NCI-H1092 (cell line): ENCODE measurements at places on chromosomes 1 and 21.
A peak's percentile ranks its signal among the peaks of the same experiment; 100 is the strongest.

DNA sequence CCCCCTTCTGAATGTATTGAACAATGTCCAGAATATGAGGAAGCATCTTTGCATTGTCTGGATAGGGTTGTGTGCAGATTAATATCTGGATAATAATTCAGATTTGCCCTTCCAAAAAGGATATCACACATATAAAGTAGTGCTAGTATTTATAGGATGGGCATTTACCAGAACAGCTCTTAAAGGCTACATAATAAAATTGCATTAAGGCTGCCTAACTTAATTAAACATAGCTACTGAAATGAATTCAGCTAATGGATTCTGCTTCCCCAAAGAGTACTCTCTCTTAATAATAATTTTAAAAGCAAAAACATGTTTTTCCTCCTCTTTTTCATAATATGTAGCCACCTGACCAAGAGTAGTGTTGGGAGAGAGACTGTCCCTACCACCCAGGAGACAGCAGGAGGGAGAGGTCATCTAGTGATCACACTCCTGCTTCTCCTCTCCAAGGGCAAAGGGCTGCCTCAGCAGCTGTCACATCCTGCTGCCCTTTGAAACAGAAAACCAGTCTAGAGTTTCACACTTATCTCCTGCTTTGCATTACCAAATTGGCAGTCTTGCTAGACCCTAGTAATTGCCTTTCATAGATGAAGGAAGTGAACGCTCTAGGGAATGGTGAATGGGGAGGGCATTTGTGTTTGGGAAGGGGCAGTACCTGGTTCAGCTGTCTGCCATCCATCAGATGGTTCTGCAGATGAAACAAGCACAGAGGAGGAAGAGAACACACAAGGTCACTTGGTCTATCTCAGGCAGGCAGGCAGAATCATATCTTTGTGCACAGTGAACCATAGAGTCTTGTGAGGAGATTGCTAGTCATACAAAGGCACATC lies 29.3 kb upstream of the DDAH1 start:
- DNase-seq: no peak

GRCh38 chr1:243411472-243411871 lies 155.6 kb downstream of the SDCCAG8 start:
- DNase-seq: peak; percentile 29

DNA sequence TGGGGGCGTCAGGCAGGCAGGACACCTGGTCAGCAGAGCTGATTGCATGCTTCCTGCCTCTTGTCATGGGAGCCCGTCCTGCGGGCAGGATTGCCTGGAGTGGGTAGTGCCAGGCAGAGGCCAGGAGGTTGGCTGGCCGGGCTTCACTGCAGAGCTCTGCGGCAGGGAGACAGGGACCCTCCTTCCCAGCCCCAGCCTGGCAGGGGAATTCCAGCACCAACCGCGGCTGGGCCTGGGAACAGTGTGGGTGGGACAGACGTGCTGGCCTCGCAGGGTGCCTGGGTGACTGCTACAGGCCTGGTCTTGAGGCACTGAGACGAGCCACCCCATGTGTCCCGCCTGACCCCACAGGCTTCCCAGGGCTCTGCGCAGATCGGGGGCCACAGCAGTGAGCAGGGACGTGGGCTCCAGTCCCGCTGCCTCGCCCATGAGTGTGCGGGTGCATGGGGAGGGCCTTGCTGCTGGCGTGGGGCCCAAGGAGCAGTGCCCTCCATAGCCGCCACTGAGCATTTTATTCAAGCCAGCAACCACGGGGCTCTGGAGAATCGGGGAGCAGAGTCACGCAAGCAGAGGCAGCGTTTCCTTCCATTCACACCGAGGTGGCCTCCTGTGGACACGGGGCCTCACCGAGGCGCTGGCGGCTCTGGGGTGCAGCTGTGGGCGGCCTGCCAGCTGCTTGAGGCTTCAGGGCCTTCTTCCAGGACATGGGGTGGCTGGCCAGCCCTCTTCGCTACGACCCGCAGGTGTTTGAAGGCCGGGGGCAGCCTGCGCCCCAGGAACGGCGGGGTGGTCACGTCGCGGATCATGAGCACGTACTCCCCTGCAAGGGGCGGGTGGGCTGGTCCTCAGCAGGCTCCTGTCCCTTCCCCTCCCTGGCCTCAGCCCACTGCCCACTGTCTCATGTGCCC lies 70.3 kb downstream of the MORN1 start:
- no peak for DNase-seq

- peak; percentile 13 for DNase-seq
Measured at GRCh38 chr1:207404849-207405525, 49.1 kb upstream of the CR2 start.

DNA sequence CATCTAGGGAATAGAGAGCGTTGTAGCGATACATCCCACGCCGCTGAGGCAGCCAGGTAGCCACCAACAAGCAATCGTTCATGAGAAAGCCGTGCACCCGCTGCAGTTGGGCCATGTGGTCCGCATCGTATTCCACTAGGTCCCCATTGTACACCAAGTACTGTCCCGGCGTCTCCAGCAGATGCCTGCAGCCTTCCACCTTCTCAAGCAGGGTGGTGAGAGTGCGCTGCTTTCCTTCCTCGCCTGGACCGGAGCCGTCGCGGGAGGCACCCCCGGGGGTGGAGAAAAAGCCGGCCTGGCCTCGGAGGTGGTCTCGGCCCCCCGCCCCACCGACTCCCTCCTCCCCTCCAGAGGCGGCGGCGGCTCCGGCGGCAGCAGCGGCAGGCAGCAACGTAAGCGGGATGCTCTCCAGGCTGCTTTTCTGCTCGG lies 595 bp downstream of the EXOC8 start:
- no peak for DNase-seq

DNA sequence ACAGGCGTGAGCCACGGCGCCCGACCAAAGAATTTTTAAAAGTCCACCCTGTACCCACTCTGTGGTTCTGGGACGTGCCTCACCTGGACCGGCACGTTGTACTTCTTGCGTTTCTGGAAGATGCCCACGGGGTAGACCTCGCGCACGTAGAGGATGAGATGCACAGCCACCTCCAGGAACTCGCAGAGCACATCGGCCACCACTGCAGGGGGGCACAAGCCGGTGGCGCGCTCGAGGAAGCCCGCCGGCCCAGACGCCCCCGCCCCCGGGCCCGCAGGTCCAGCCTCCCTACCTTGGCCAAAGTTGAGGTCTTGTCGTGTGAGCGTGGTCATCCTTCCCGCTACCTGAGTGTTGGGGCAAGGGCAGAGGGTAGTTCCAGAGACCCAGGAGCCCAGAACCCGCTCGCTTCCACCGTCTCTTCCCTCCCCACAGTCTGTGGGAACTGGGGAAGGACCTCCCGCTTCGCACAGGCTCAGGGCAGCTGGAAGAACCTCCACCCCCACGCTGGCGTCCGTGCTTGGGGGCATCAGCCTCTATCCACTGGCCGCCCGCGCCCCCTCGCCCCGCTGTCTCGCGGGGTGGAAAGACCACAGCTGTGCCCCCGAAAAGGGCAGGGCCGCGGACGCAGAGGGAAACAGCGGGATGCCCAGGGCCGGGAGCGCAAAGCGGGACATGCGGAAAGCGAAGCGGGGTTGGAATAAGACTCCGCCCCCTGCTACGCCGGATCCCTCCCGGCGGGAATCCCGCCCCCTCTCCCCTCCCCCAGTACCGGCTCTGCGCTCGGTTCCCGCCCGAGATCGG lies 478 bp downstream of the MAD2L2 start:
- no peak for DNase-seq

DNA sequence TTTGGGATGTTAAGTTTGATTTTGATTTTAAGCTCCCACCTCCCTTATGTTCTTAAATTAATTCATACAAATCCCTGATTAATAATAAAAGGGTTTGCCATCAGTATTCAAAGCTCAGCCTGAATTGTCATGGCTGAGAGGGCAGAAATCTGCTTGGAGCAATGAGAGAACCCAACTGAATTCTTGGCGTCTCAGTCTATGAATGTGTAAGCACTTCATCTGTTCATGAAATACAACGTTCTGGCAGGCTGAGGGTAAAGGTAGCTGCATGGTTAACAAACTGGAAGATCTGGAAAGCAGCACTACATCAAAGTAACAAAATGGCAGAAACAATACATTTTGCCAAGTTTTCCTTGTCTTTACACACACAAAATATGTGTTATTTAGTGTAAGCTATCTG lies 95.3 kb downstream of the ACBD6 start:
- DNase-seq: no peak

DNA sequence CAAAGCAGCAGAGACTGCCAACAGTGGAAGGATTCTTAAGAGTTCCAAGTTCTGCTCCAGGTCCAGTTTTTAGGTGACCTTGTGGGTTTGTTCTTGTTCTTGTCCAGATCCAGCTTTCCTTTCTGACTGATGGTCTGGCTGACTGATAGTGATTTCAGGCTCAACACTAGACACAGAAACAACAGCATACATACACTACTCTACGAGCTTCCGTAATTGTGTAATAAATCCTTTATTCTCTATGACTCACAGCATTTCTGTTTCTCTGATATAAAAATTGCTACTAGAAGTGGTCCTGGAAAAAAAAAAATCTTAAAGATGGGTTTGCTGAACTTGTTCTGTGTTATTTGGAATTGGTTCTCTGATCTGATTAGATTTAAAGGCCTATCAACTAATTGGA lies 62.2 kb upstream of the PTCH2 start:
- DNase-seq: no peak

DNA sequence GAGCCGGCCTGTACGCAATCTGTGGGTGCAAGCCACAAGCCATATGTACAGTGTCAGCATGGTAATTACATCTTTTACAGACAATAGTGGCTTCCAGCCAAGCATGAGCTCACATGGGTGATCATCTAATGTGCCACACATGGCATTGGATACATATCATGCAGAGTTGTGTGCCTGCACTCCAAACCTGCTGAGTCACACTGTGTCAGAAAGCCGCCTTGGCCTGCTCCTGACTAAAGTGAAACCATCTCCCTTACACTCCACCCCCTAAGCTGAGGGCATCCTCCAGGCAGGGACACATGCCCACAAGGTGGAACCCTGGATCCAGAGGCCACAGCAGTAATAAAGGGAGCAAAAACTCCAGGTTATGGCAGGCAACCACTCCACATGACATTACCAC lies 72.5 kb downstream of the KCNT2 start:
- no peak for DNase-seq

- no peak for DNase-seq
Measured at GRCh38 chr1:160911441-160911840, 26.5 kb upstream of the ITLN1 start.

DNA sequence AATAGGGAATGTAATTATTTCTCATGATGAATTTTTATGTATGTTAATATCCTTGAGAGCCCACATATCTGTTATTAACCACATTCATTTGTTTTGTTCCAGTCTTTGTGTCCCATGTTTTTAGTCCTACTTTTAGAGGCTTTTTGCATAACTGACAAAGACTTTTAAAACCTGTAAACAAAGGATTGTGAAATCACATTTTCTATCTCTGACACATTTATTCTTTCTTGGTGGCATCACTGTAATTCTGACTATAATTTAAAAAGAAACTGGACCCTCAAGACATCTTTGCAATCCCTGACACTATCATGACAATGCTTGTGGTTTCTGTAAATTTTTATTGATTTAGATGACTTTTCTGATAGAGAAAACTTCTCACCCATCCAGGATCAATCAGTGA lies 313.1 kb downstream of the SIPA1L2 start:
- DNase-seq: no peak

GRCh38 chr1:31782421-31783410 lies 18.6 kb upstream of the ADGRB2 start:
- no peak for DNase-seq

DNA sequence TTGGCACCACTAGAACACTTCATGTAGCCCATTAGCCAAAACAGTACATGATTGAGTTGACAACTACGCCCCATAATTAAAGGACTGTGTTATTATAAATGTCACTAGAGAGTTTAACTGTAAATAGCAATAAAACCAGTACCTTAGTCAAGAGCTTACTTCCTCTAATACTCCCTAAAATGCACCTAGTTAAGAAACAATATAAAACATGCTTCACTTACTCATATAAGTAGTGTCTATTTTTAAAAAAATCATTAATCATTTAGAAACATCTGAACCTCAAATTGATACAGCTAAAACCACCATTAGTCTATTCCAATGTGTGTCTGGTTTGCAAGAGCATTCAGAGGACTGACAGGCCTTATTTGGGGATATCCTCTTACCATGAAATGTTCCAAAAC lies 25.3 kb downstream of the PTP4A2 start:
- DNase-seq: no peak

DNA sequence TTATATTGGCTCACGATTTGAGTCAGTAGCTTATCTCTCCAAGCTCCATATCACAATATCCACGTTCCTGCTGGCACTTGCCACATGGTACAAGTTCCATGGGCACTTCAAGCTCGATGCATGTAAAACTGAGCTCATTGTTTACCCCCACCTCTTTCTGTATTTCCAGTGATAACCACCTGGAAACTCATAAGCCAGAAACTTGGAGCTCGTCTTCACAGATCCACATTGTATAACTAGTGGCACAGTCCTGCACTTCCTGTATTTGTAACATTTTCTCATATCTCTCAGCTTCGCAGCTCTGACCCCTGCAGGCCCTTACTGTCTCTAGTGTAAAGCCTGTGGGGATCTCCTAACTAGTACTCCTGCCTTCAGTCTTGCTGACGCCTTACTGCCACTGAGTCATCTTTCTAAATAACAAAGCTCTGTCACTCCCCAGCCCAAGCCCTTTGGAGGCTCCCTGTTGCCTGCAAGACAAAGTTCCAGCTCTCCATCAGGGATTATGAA lies 6.5 kb upstream of the C2CD4D start:
- DNase-seq: no peak

DNA sequence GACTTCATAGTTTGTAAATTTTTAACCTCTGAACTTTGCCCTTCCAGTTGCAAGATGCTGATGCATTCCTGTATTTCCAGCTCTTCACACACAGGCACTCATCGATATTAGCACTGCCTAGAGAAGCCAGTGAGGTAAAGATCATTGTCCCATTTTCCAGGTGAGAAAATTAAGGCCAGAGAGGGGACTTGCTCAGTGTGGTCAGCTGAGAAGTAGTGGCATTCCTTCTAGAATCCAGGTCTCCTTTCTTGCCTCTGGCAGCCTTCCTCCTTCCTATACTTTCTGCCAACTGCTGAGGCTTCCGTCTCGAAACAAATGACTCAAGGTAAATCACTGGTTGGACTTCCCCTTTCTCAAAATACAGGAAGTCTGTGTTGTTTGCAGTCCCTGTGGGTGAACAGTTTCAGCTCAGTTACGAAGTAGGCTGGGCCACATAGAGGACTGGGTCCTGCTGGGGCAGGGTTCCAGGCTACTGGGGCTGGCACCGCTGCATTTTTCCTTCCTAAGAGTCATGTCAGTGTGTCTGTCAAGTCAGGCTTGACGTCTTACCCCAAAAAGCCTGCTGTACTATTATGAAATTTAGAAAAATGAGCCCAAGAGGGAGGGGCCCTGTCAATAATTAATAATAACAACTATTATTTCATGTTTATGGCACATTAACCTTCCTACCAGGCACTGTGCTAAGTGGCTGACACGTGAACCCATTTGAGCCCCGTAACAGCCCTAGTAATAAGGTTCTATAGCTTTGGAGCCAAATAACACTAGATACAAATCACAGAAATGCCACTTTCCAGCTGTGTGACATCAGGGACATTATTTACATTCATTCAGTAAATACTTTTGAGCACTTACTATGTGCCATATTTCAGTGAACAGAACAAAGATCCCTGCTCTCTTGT lies 16.6 kb upstream of the RNF19B start:
- DNase-seq: no peak
